ENCODE measurements at places on chromosomes 7 and 10.

GRCh38 chr10:121268363-121268762, 329.9 kb downstream of the FGFR2 start:
- no peak for DNase-seq

- no peak for DNase-seq
These were observed 123.7 kb downstream of the CUL2 start for GRCh38 chr10:34966451-34966850.

DNA sequence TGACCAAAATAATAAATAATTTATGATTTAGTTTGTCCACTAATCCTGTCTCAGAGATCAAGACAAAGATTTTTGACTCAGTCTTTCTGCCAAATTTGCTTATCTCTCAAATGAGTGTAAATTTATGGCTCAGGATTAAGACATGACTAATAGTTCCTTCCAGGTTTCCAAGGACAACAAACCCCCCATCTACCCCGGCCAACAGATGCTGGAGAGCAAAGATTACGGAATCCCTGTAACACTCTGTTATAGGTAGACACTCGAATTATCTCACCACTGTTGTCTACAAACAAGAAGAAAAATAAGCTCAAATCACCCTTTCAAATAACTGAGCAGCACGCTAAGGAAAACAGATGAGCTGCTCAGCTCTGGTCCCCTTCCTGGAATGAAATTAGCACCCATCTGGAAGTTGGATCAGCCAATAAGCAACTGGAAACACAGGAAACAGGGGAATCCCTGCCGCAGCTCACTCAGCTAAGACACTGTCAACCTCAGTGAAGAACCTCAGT, 56.8 kb upstream of the SVIL start:
- DNase-seq, result no peak

DNA sequence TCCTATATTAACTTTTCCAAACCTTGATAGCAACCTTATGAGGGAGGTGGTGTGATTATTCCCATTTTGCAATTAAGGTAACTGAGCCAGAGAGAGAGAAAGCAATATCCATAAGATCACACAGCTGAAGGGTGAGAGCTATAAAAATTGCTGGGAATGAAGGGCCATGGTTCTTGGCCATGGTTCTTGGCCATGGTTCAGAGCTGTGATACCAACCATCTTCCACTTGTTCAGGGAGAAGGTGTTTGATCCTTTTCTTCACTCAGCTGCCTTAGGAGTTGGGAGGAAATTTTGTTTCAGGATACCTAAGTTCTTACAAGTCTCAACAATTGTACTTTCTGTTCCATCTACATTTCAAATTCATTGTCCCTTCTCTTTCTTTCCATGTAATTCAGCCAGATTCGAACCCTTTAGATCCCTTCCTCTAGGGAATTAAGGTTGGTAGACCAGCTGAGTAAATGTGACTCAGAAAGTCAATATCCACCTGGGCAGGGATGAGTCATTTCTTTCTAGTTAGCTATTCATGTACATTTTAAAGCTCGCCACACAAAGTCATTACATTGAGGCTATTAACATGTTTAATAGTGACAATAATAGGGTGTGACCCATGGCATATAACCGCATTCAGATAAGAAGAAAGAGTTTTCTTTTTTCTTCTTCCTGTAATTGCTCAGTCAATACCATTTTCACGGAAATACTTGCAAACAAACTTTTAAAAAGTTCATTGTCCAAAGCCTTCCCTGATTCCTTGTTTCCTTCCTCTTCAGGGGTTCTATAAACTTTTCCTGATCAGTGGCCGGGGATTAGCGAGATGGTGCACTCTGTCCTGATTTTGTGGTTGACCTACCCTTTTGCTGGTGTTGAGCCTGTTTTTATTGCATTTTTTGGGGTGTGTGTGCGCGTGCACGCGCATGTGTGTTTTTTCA, 143.4 kb downstream of the TCF7L2 start:
- no peak for DNase-seq

GRCh38 chr7:116518961-116519360, 5.9 kb upstream of the CAV1 start:
- no peak for DNase-seq

GRCh38 chr7:114832906-114833595, 88.8 kb upstream of the MDFIC start:
- no peak for DNase-seq

GRCh38 chr7:68244389-68244788, 1247.8 kb downstream of the TYW1 start:
- no peak for DNase-seq

GRCh38 chr7:44615149-44615611, 8.8 kb downstream of the OGDH start:
- DNase-seq, result no peak

DNA sequence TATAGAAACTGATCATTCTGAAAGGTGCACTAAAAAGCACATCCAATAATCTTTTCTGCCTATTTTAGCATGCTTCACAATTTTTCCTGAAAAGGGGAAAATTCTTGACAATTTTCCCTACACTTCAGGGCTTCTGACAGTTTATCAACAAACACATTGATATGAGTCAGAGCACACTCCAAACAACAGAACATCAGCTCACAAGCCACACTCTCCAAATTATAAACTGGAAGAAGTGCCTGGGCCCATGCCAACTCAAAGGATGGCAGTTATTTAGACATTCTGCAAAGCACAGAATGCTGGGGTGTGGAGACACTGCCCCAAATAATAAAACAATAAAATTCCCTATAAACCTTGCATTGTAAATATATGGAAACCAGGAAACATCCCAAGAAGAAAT, 90.8 kb downstream of the ELAPOR2 start:
- DNase-seq, result no peak

DNA sequence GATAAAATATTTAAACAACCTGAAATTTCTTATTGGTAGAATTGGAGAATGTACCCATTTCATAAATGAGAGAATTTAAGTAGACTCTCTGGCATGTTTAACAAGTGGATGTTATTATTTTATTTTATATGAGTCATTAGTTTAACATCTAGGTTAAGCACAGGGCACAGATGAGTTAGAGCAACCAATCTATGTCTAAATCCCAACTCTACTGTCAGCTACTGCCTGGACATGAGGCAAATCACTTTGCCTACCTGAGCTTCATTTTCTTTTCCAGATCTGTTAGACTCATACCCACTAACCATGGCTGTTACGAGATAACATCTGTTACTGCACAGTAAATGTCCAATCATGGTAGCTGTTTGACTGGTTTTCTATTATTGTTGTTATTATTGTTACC, 251.1 kb downstream of the INHBA start:
- DNase-seq, result no peak

DNA sequence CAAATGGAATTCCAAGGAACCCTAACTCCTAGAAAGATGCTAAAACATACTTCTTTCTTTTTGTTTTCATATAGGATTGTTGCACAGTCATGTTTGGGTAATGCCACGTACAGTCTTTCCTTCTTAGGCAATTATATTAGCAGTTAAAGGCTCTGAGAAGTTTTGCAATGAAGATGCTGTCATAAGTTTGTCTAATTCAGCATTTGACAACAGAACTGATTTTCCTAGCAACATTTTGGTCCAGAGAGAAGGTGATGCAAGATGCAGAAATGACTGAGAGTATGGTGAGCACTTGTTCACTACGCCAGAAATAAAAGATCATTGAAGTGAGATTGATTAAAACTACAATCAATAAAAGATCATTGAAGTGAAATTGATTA, 184.0 kb upstream of the PLXNA4 start:
- no peak for DNase-seq

DNA sequence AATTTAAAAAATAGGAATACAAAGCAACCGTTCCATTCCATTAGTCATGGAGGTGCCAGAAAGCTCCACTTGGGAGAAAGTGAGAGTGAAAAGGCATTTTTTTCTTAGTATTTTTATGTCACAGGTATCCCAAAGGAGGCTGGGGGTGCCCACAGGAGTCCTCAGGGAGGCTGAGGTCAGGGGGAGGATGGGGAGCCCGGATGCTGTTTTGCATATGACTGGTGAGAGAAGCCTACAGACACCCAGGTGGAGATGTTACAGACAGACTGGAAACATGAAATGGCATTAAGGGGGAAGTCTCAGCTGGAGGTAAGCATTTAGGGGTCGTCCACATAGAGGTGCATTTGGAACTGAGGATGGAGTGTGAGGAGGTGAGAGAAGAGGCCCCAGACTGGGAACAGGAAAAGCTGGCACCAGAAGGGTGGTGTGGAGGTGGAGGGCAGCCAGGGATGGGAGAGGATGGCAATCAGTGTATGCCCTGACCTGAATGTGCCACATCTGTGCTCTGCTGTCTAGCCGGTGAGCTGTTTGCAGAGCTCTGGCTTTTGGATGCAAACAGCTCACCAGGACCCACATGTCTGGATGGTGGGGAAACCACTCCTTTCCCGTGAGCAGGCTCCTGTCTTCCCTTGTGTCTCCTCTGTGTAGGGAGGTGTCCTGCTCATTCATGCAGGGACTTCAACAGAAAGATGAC, 101.1 kb downstream of the RAMP3 start:
- DNase-seq, result no peak

- DNase-seq, result no peak
These were observed 239.5 kb upstream of the PLXNA4 start for GRCh38 chr7:132815696-132816311.

DNA sequence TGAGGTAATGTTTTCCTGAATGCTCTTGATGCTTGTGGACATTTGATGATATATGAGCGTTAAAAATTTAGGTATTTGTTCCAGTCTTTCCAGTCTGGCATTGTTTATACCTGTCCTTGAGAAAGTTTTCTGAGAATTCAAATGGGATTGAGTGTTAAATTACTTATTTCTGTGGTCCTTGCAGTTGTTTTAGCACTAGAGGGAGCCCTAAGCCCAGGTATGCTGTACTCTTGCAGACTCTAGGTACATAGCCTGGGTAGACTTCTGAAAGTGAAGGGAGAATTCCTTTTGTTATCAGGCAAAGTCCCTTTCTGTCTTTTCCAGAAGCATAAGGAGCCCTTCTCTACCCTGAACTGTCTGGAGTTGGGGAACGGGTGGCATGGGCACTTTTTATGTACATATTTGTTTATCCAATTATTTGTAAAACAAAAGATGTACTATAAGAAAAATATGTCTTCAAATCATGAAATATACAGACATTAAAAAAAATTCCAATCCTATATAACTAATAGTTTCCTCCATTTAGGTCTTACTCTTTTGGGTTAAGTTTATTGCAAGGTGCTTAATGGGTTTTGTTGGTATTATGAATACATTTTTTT, 262.1 kb downstream of the ATRNL1 start:
- DNase-seq, result no peak

DNA sequence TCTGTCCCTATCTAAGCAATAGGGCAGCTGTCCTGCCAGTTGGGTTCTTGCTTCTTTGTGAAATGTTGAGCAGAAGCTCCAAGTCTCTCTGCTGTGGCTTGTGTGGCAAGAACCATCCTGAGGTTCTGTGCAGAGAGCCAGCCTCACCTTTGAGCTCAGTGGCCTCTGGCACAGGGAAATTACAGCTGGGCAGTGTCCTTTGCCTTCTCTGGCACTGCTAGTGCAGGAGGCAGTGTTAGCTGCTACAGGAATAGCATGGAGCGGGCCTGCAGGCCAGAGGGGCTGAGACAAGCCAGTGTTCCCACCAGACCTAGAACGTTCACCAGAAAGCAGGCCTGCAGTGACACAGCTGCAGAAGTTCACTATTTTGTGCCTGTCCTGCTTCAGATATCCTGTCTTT, 1.8 kb downstream of the PRXL2A start:
- no peak for DNase-seq

DNA sequence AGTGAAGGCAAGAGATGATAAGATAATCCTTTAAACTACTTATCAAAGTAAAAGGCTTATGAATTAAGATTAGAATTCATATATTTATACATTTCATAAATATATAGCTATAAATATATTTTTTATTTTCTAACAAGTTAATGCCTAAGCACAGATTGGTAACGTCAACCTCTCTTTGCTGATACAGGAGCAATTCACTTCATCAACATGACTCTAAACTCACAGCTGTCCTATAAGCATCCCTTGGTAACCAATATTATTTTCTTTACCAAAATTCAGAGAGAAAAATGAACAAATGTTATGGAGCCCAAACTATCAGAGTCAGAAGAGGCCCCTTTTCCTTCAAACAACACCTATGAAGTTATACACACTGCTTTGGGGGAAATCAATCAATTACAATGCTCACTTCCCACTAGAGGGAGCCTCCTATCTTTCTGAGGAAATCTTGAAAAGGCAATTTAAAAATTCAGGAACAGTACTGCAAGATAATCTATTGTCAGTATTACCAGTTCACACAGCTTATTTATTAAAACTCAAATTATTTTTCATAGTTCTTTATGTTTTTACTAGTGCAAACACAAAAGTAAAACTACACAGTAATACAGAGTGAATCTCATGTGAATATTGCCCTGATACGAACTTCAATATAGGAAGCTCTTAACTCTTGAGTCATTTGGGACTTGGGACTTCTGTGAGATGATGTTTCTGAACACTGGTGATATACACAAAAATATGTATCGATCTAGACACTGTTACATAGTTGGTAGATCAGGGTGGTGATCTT, 51.0 kb upstream of the NOBOX start:
- no peak for DNase-seq

DNA sequence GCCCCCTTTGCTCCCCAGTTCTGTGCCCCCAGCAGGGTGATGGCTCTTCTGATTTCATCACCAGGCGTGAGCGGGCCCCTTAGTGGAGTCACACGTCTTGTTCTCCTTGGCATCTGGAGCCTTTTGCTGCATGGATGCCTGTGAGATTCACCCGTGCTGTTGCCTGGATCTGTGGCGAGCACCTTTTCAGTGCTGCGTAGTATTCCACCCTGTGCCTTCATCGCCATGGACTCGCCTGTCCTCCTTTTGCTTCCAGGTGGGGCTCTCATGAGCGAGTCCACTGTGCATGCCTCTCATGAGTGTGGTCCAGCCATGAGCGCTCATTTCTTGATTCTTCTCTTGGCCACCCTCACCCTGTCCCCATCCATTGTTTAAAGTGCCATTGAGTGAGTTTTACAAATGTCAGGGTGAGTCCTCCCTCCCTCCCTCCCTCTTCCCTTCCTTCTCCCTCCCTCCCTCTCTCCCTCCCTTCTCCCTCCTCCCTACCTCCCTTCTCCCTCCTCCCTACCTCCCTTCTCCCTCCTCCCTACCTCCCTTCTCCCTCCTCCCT, 44.0 kb downstream of the UNCX start:
- no peak for DNase-seq
